ENCODE measurements at places on chromosomes 13 and 19.

DNA sequence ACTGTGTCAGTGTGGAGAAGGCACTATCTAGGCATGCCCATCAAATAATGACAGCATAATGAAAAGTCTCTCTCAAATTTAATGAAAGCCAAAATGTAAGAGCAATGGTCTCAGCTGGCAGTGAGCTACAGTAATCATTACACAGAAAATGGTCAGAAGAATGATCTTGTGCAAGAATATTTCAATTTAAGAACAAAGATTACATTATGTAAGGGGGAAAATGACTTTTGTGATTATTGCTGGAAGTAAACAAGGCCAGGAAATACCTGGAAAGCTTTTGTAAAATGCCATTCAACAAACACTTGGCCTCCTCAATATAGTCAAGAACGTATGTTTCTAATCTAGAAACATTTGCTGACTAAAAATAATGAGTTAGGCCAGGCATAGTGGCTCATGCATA, 89.1 kb downstream of the CAB39L start:
- DNase-seq = no peak

DNA sequence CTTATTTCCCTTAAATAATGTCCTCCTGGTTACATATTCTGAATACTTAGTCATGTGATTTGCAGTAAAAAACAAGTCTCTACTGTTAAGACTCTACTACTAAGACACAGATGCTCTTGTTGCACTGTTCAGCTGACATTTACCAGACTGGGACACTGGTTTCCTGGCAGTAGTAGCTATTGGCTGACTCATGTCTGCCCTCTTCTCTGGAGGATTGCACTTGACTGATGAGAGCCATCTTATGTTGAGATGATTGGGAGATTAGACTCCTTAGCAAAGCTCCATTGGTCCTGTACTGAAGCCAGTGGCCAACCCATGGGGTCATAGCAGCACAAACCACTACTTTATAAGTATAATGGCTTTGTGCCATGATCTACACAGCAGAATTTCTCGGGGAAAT, 1672.6 kb upstream of the PCDH20 start:
- DNase-seq = no peak

- DNase-seq = no peak
These were observed 446.0 kb downstream of the FOXO1 start for GRCh38 chr13:40220299-40220935.

DNA sequence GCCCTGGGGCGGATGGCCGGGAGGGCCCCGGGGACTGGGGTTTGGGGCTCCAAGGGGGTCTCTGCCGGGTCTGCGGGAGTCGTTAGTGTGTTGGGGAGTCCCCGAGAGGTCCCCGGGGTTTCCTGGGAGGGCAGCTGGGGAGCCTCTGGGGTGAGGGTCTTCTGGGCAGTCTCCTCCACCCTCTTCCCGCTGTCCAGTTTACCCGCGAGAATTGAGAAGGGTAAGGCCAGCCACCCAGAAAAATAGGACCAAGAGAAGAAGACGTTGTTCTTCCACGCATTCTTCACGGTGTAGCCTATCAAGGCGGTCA, 1.0 kb upstream of the ETFB start:
- no peak for DNase-seq

GRCh38 chr13:82800391-82800790, 1081.9 kb downstream of the SLITRK1 start:
- no peak for DNase-seq

DNA sequence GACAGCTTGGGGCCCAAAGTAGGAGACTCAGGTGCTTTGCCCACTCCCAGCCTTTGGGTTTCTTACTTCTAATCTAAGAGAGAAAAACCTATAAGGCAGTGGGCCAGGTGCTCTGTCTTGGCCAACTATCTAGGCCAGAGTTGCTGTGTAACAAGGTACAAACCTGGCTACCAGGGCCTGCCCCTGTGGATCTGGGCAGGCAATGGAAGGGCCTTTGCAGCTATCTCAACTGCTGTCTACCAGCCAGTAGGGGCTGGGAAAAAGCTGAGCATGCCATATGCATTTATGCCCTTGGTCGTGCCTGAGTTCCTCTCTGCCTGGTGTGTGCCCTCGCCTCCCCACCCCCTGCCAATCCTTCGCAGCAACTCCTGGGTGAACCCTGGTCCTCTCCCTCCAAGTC, 16.7 kb upstream of the SERPINE3 start:
- no peak for DNase-seq

DNA sequence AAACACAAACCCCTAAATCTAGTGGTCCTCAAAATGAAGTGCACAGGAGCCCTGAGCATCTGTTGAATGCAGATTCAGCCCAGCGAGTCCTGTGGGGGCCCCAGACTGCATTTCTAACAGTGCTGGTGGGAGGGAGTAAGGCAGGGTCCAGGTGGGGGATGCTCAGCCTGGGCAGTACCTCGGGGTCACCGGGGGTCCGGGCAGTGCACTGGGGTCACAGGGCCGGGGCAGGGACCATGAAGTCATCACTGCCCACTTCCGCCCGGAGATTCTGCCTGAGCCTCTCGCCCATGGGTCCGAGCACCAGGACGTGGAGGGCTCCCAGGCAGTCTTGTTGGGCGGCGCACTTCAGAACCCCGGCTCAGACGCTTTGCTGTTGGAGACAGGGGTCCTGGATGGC, 838 bp upstream of the ATP4B start:
- no peak for DNase-seq

GRCh38 chr13:85833921-85834320, 34.7 kb upstream of the SLITRK6 start:
- no peak for DNase-seq

DNA sequence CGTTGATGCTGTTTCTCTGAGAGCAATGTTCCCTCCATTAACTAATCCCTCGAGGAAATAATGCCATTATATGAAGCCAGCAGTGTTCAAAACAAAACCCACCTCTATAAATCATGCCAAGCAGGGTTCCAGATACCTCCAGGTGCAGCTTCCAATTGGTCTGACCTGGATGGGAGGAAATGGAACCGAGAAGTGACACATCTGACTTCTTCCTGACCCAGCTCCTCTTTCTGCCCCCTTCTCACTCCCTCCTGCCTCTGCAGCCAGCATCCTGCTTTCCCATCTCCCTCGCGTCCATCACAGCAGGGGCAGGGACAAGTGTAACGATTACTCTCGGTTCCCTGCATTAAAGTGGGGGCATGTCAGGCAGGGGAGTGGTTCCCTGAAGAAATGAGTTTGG, 37.5 kb downstream of the HSPH1 start:
- no peak for DNase-seq

DNA sequence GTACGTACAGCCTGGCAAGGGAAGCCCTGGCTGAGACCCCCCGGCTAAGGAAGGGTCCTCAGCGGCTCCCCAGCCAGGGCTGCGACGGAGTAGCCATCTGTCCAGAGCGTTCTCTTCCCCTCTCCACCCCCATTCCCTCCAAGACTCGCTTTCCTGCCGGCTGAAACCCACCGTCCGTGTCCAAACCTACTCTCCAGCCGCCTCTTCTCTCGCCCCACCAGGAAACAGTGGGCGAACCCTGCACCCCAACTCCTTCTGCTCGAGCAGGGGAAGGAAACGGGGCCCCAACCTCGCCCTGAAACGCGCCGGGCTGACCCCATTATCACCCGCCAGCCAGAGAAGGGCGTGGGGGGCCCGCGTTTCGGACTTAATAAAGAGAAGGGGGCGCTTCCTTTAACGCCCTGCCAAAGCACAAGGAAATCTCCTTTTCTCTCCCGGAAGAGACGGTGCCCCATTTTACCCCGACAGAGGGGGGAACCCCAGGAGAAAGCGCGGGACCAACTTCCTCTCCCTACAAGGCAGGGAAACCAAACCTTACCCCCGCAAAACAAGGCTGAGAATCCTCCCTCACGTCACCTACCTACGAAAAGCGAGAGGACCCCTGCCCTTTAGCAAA, 2.5 kb downstream of the ZC3H4 start:
- DNase-seq = no peak

DNA sequence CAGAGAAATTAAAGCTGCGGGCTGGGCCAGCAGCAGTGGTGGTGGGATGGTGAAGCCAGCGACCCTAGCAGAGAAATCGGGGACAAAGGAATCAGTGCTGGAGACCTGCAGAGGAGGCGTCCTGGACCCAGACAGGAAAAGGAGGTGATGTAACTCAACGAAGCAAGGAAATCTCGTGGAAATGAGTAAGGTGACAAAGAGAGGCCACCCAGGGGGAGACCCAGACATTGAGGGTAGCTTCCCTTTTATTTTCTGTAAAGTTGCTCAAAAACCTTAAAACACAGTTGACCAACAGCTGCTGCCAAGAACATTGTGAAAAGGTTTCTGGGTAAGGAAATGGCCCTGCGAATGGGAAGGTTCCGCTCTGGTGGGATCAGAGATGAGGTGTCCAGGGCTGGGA, 13.3 kb upstream of the RETN start:
- DNase-seq = no peak

- DNase-seq = no peak
These were observed 2.5 kb downstream of the PNKP start for GRCh38 chr19:49864890-49865289.

DNA sequence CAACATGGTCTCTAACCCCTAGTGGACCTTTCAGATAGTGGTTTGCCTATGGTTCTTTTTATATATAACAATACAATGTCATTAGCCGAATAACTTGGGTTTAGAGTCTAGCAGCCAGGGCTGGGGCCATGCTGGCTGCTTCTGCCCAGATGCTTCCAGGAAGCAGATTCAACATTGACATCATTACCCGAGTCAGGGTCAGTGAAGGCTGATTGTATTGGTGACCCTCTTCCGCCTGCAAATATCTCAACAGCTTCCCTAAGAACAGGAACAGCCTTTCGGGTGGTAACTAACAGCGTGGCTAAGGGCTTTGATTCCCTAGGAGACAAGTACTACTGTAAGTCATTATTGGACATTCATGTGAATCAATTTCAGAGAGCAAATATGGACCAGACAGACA, 476.4 kb downstream of the UQCRFS1 start:
- no peak for DNase-seq

Measured in PC-9 (cell line).